ENCODE measurements at places on chromosomes 1 and 21.

DNA sequence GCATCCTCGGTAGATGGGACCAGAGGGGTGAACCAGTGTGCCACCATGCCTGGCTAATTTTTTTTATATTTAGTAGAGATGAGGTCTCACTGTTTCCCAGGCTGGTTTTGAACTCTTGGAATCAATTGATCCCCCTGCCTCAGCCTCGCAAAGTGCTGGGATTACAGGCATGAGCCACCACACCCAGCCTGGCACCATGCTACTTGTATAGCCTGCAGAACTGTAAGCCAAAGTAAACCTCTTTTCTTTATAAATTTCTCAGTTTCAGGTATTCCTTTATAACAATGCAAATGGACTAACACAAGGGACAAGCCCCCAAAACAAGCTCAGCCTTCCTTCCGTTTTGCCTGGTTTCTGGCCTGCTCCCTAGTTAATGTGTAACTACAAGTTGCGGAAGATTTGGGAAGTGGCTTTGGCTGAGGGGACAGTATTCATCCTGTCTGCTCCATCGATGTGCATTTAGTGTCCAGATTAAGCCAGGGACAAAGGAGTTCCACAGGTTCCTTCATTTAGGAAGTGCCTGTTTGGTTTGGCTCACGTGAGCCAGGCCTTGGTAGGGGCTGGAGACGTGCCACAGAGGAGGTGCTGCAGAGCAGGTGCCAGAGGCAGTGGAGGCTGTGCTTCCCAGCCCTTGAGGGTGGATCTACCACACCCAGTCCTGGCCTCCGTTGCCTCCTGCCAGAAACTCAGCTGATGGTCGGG lies 4.4 kb downstream of the AVPR1B start:
- DNase-seq = no peak

- peak; percentile 90 for DNase-seq
Observed at GRCh38 chr1:207844371-207844770, 66.6 kb downstream of the CD34 start.

- no peak for DNase-seq
Observed at GRCh38 chr21:45579383-45580180, 37.3 kb upstream of the SLC19A1 start.

DNA sequence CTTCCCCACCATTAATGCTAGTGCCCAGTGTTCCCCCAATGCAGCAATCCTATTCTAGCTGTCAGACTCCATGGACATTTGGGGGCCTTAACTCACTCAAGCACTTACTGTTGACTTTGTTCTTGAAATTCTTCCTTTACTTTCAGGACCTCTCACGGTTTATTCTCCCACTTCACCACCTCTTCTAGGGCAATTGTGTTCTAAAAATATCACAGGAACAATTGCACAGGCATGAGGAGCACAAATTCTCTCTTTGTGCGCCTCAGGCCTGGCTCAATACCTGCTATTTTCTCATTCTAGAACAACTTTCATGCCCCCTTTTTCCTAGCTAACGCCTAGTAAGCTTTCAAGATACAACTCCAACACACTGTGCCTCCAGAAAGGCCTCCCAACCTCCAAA lies 7.3 kb downstream of the MAB21L3 start:
- no peak for DNase-seq

DNA sequence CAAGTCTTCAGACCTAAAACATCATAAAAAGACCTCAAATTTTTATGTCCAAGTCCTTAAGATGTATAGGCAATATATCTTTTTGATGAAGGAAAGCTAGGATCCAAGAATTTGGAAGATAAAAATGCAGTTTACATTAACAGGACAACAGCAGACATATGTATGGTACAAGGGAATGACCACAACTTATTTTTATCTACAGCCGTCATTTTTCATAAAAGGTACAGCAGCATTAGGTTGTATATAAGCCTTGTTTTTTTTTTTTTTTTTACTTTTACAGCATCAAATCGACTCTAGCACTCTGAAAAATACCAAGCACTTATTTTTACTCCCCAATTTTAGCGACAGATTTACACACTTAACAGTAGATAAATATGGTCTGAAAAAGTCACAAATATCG lies 1.3 kb downstream of the SRSF10 start:
- DNase-seq = no peak

GRCh38 chr21:34132202-34132601 lies 58.8 kb downstream of the MRPS6 start:
- DNase-seq = no peak

DNA sequence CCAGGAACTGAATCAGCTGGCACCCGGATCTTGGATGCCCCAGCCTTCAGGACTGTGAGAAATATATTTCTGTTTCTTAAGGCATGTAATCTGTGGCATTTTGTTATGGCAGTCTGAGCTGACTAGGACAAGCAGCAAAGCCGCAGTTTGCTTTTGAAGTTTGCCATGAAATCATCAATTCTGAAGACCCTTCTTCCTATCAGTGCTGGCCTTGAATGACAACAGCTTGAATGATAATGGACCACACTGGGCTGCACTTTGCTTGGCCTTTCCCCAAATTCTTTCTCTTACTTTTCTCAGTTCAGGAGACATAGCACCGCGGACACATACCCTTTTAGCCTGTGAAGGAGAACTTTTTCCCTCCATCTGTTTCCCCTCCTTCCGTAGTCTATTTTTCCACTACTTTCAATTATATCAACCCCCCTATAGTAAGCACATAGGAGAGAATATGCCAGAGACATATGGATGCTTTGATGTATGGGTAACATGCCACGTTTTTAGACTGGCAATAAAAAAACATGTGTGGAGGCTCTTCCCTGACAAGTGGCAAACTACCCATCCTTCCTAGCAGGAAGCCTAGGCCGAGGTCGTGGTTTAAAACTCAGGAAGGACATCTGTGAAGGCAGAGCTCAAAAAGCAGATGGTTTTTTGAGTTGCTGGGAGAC lies 42.9 kb downstream of the HLX start:
- DNase-seq = no peak

GRCh38 chr1:93350875-93351274 lies 5.2 kb downstream of the DR1 start:
- DNase-seq = no peak

DNA sequence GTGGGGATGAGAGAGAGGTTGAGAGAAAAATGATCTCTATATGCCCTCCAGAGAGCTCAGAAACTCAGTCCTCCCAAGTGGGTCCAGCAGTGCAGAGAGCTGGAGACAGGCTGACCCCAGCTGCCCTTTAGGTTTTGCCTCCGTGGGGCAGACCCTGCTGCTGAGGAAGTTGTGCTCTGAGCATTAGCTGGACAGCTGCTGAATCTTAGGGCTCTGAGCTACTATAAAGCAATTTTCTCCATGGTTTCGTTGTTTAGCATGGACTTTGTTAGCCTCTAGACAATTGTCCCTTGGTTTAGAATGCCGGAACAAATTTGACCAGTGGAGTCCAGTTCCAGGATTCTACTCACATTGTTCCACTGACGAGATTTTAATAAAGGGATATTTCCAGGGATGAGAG lies 22.1 kb downstream of the BATF3 start:
- DNase-seq = no peak

DNA sequence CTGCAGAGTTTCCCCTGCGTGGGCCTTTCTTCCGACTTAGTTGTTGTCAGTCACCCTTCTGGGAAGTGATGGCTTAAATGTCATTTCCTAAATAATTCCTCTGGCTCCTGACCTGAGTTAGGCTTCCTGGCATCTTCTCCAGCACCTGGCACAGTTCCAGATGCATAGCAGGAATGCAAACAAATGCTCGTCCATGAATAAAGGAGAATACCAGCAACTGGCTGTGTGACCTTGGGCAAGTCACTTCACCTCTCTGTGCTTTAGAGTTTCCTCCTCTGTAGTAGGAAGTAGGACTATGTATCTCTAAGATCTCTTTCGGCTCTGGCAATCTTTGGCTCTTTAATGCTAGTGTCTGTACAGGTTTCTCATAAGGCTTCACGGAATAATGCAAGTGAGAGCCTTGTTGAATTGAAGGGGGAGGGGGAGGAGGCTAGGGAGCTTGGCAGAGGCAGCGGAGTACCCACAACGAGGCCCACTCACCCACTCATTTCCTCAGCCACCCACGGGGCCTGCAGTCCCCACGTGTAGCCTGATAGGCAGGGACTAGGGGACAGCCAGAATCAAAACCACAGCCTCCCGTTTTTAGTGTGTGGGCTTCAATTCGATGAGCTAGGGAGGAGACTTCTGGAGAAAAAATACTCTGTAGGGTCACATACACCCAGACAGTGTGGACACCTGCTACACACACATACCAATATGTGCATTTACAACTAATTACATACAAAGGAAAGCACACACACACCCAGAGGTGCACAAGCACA lies 48.1 kb downstream of the TENT5C start:
- no peak for DNase-seq

- DNase-seq = no peak
Observed at GRCh38 chr1:160542303-160542945, 19.4 kb upstream of the SLAMF6 start.

- no peak for DNase-seq
Observed at GRCh38 chr1:11787251-11787803, 18.4 kb downstream of the MTHFR start.

DNA sequence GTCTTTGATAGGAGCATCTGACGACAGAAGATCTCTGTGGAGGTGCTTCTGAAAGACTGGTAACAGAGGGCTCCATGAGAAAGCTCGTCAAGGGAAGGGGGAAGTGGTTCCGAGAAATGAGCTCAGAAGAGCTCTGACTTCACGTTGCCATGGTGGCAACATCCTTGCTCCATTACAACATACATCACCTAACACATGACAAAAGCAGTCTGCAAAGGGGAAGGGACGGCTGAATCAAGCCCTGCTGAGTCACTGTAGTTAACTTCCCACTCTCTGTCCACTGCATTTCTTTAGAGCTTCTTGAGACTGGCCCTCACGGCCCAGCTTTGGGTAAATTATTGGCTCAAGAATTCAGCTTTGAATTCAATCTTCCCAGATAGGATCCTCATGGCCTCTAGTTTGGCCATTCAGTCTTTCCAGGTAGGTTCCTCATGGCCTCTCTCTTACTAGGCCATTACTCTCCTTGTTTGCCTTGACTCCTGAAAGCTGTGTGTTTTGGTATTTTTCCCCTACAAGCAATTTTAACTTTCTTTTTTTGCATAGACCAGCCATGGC lies 88.0 kb upstream of the ZNF648 start:
- DNase-seq = peak; percentile 94

GRCh38 chr21:44544566-44544965 lies 4.6 kb upstream of the KRTAP10-1 start:
- no peak for DNase-seq

DNA sequence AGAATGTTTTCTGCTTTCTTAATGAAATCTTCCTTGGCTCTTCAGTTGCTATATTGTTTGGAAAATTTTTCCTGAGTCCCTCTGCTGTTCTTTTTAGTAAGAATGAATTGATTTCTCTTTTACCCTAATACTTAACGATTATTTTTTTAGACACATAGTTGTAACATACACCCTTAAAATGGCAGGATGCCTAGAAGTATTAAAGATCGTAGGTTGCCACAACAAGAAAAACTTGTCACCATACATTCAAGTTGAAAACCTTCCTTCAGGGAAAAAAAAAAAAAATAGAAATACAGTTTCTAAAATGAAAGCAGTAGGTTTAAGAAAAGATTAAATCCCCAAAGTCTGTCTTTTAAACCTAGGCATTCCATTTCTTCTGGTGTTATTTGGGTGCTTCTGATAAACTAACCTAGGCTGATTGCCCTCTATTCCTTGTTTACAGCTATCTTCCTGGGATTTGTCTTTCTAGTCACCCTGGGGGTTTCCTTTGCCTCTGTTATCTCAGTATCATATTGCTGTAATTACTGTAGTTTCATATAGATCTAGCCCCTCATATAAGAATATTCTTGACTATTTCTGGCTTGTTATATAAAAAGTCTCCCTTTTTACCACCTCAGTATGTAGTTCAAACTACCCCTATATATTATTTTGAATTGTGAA lies 16.8 kb downstream of the SUCO start:
- no peak for DNase-seq

- DNase-seq = peak; percentile 21
Observed at GRCh38 chr1:25989440-25990234, 8.2 kb downstream of the PAFAH2 start.

DNA sequence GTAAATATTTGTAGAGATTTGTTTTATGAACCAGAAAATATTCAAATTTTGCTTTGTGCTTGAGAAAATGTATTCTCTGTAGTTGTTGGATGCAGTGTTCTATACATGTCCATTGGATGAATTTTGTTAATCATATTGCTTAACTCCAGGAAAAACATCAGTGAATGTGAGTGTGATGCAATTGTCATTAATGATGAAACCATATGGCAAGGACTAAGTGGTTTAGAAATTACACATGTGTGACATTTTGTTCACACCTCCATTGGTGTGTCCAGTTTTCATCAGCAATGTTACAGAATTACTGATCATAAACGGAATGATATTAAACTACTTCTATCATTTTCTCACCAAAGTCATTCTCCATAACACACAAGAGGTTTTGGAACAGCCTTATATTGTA lies 151.8 kb upstream of the ST6GALNAC5 start:
- no peak for DNase-seq

GRCh38 chr1:205554026-205554811 lies 49.8 kb downstream of the CDK18 start:
- no peak for DNase-seq

DNA sequence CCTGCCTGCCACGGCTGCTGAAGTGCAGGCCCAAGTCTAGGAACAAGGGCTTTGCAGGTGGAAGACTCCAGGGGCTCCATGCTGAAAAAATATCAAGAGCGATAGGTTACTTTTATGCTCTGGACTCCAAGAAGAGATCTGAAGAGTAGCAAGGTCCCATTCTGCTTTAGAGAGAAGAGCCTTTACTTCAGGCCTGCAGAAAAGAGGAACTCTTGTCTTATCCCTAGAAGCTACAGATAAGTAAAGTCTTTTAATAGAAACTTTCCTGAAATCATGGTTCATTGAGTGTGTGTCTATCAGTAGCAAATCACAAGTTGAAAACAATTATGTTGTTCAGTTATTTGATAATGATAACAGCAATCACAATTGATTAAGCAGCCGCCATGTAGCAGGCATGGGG lies 113.3 kb downstream of the TNR start:
- DNase-seq = no peak

GRCh38 chr1:183034682-183035081 lies 11.5 kb downstream of the LAMC1 start:
- DNase-seq = no peak

- no peak for DNase-seq
Observed at GRCh38 chr21:38244885-38245869, 11.6 kb upstream of the KCNJ15 start.

DNA sequence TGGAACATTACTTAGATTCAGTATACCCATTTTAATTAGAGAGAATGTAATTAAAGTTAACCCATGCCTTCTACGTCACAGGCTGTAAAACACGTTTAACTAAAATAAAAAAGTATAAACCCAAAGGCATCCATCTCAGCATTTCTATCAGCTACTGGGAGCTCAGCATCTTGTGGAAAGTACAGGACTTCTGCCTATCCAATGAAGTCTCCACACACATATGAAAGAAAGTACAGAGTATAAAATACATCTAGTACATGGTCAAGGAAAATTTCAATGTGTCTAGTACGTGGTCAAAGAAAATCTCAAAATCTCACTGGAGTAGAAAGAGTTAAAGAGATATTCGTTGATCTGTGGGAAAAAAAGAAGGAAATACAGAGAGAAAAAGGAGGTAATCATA lies 141.4 kb upstream of the ZNHIT6 start:
- no peak for DNase-seq

Data from GF-D8 (cell line).